Stimulated activated CD8-positive, alpha-beta memory T cell treated with anti-CD3 and anti-CD28 coated beads, Interleukin-4, amount 100 ng/mL, for 24 hours (primary cell): ENCODE measurements at places on chromosomes 3 and 15.

GRCh38 chr15:90200534-90201129, 498 bp upstream of the SEMA4B start:
- DNase-seq = no peak

DNA sequence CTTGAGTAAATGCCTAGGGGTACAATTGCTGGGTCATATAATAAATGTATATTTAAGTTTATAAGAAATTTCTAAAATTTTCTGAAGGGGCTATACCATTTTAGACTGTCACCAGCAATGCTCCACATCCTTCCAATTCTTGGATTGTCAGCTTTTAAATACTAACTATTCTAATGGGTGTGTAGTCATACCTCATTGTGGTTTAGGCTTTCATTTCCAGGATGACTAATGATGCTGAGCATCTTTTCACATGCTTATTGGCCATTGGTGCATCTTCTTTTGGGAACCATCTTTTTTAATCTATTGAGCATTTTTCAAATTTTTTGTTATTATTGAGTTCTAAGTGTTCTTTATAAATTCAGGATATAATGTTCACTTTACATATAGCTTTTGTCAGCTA, 52.5 kb upstream of the CORO2B start:
- no peak for DNase-seq

- DNase-seq = no peak
These were observed 281.2 kb upstream of the ALCAM start for GRCh38 chr3:105085506-105085905.

DNA sequence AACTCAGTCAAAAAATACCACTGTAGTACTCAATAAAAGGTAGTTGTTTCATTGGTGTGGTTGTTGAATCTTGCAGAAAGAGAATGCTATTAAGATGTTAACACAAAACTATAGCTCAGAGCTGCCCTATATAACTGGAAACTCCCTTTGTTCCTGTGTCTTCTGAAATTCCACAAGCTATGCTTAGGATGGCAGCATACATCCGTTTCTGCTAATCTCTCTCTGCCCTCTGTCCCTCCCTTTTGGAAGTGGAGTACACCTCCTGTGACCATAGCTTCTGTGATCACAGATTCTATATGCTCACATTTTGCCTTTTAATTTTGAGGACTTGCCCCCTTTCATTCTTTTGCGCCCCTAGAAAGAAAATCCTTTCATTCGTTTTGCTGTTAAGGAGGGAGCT, 33.7 kb downstream of the ARPP21 start:
- no peak for DNase-seq

GRCh38 chr15:37133602-37134001, 33.3 kb upstream of the MEIS2 start:
- no peak for DNase-seq

GRCh38 chr3:128872282-128872681, 7.1 kb upstream of the ACAD9 start:
- no peak for DNase-seq

DNA sequence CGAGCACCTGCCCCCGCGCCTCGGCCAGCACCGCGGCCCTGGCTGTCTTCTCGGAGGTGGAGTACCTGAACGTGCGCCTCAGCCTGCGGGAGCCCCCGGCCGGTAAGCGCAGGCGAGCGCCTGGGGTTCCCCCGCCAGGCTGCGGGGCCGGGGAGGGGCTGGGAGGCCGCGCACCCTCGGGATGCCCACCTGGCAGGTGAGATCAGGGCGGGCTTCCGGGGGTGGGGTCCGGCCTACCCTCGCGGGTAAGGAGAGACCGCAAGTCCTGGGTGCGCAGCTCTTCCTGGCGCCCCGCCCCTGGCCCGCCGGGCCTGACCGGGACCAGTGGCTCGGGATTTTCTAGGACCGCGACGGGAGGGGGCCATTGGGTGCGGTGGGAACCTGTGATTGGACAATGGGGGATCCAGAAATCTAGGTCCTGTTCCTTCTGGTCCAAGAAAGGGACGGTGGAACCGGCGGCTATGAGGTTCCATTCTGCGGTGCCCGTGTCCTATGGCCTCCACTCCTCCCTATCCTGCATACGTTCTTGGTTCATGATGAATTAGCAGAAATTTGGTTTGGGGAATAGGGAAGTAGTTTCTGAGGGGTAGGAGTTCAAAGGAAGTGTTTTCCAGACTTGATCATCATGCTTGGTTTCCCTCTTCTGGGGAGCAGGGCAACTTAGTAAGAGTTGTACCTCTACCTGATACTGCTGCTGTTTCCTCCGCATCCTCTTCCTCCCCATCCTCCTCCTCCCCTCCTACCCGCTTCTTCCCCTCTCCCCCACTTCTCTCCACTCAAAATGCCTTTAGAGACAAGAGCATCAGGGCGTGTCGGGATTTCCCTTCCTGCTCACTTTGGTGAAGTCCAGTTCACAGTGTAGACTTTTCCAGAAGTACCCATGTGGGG, 808 bp downstream of the ARRDC4 start:
- DNase-seq = no peak

DNA sequence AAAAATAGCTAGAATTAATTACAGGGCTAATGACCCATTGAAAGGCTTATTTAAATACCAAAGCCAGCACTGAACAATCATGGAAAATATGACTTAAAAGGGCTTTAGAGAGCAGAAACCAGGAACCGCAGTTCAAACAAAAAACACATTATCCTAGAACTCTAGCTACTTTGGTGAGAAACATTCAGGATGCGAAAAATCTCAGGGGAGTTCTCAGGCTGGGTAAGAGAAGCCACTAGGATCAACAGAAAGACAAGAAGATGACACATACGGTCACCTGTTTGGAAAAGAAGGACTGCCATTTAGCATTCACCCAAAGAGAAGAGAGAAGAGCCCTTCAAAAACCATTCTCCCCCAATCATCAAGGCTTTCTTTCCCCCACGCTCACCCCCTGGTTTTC, 75.6 kb upstream of the ICE2 start:
- no peak for DNase-seq

- DNase-seq = no peak
These were observed 204.6 kb upstream of the AZI2 start for GRCh38 chr3:28553175-28553574.

DNA sequence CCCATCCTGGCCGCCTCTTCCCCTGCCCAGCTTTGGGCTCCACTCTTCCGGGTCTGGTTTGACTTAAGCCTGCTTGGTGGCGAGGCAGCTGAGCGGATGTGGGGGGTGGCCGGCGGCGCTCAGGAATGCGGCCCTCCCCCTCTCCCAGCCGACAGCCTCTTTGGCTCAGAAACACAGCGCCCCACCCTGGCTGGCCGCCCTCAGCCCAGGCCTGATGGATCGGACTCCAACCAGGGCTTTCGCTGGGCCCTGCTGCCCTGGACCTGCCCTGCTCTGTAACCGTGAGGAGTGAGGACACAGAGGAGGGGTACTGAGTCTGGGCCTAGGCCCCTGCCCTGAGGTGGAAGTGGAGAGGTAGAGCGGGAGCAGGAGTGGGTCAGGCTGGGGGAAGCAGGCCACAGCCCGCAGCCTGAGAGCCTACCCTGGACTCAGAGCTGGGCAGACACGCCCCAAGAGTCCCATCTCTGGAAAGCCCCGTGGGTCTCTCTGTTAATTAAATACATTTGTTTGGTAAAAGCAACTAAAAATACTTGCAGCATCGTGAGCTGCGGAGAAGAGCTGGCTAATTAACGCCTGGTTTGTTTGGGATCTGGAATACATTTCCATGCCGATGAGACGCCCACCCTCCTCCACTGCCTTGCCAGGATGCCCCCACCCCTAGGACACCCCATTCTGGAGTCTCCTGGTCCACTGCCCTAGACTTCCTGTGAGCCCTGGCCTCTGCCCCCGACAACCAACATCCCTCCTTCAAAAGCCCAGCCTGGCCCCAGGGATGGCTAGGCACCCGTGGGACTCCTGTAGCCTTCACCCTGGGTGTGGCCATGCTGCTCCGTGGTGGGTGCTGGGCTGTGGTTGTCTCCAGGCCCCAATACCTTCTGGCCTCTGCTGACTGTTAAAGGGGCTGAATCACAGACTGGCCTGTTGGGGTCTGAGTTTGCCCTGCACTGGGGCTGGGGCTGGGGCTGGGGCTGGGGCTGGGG, 19.6 kb downstream of the PLXNA1 start:
- no peak for DNase-seq

- no peak for DNase-seq
These were observed 1124.2 kb downstream of the NAALADL2 start for GRCh38 chr3:175983379-175983778.
